Gastroesophageal sphincter (tissue), 4 donors: ENCODE measurements at places on chromosomes 1 and 21. TPM values are rescaled to one million over a fixed set of nuclear protein-coding genes. Genes with fewer than 3 reads are reported as not detected.

Gene DTL
- total RNA-seq, result 0.54 TPM

Gene RNF186
- not detected for total RNA-seq

Gene OLIG1
- not detected for total RNA-seq

Gene RIPPLY3
- not detected for total RNA-seq

Gene ANKRD35
- 13.7 TPM for total RNA-seq

Gene FLG2
- not detected for total RNA-seq

Gene UBE2U
- total RNA-seq, result not detected

Gene VHLL
- total RNA-seq, result not detected

Gene RSPH1
- total RNA-seq, result 1.9 TPM

Gene GJA9
- not detected for total RNA-seq

Gene PERM1
- not detected for total RNA-seq

Gene FYB2
- total RNA-seq, result 0.64 TPM

Gene CSDE1
- total RNA-seq, result 1,932 TPM

Gene APCS
- total RNA-seq, result not detected

Gene MYOM3
- not detected for total RNA-seq

Gene CHIA
- not detected for total RNA-seq

Gene OR6K6
- total RNA-seq, result not detected

GRCh38 chr1:171622152-171622462 is at the start of gene MYOCOS:
Gene MYOCOS (plus strand): TSS chr1:171622243. CDS start chr1:171623884, 1,641 bp downstream.
- ATAC-seq, result no peak

DNA sequence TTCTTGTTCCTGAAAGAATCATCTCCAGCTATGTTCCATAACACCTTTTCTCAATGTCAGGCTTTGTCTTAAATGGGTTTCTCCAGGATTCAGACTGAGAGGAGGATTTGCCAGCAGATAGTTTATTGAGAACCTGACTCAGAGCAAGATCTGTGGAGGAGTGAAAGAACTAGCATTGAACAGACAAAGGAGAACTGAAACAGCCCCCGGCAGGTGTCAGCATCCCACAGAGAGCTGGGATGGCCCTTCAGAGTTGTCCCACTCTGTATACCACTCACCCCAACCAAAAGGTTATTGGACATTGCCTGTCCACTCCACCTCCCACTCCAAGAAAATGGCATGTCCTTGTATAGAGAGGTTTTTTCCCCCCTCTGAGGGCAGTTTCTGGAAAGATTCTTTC is 270.7 kb downstream of the PAPPA2 start:
- no peak for ATAC-seq

- no peak for ATAC-seq
Measured at GRCh38 chr1:39488793-39489566, 2.5 kb upstream of the BMP8A start.

GRCh38 chr1:209866201-209866600 is 38.4 kb downstream of the UTP25 start:
- ATAC-seq, result no peak

DNA sequence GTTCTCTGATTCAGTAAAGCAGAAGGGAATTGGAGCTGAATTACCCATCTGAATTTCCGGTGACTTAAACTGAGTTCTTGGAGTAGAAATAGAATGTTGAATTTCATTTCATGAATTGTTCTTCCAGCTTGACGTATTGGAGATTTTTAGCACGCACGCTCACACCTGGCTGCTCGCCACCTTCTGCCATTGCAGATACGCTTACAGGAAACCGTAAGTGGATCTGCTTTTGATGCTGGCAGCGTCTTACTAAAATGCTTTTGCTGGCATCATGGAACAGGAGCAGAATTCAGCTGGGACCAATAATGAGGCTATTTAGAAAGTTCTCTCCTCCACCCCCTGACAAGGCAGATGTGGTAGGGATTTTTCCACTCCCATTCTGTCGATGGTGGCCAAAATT is 17.7 kb upstream of the ELAVL4 start:
- ATAC-seq, result no peak

GRCh38 chr1:198564716-198565115 is 24.2 kb upstream of the ATP6V1G3 start:
- ATAC-seq, result no peak

DNA sequence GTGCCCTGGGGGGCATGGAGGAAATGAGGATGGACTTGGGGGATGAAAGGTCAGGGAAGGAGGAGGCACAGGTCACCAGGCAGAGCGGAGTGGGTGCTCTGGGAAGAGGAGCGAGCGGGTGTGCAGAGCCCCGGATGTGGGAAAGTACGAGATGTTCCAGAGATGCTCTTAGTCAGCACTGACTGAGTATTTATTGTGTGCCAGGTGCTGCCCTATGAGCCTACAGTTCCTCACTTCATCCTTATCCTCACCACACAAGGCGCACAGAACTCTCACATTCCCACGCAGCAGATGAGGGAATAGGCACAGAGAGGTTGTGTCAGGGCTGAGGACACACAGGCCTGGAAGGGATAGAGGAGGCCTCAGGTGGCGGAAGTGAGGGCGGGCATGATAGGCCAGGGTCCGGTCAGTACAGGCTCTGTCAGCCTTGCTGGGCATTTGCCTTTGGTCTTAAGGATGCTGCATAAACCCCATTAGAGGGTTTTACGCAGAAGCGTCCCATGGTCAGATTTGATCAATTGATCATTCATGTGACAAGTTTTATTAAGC is 77.3 kb downstream of the ARHGEF10L start:
- no peak for ATAC-seq

GRCh38 chr1:87495870-87496269 is 167.2 kb downstream of the LMO4 start:
- ATAC-seq, result peak; percentile 36

GRCh38 chr1:15080328-15081007 is 73.1 kb upstream of the TMEM51 start:
- no peak for ATAC-seq

GRCh38 chr1:16076865-16077238 is 3.4 kb upstream of the FAM131C start:
- no peak for ATAC-seq

- no peak for ATAC-seq
Measured at GRCh38 chr1:68973459-68974244, 476.8 kb upstream of the DEPDC1 start.

GRCh38 chr1:22791831-22792347 is 81.2 kb downstream of the EPHB2 start:
- no peak for ATAC-seq

DNA sequence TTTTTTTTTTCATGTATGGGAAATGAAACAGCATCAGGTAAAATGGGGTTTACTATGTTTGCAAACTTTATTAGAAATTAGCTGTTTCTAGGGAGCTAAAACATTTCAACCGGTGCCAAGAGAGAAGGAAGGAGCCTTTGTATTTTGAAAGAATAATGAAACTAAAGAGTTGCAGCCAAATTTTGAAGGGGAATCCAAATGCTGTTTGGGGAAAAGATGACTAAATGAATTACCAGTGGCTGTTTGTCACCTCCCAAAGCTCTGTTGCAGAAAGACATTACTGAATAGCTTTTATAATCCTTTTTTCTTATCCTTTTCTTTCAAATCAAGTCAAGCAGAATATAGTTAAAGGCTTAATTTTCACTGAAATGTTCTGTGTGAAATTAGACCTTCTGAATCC is 591.3 kb upstream of the ADGRL2 start:
- ATAC-seq, result no peak

- ATAC-seq, result no peak
Measured at GRCh38 chr1:9426291-9426711, 113.0 kb upstream of the SLC25A33 start.

DNA sequence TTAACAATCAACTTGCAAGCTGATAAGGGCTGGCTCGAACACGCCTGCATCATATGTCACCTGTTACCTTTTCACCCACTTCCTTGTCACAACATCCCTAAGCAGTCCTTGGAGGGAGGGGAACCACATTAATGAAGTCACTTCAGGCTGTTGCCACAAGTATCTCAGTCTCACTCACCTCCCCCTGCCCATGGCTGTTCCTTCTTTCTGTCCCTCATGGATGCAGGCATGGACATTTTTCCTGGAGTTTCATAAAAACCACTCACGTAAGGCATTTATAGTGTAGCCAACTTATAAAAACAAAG is 76.8 kb upstream of the ANGPTL1 start:
- no peak for ATAC-seq

DNA sequence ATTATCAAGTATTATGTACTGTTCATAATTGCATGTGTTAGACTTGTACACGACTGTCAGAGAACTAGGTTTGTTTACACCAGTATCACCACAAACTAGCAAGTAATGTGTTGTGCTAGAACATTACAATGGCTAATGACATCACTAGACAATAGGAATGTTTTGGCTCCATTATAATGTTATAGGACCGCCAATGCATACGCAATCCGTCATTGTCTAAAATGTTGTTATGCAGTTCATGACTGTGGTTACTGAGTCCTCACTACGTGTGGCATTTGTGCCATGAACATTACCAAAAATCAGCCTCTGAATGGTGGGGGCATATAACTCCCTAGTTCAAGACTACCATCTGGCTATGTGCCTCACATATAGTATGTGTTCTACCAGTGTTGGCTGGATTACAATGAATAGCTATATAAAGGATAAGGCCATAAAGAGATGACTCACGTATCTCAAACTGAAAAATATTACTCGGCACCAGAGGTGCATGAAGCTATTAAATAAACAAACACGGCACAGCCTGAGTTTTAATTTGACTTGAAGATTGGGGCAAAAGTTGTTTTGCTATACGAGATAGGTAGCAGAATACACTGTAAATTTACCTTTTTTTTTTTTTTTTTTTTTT is 89.1 kb upstream of the COL24A1 start:
- ATAC-seq, result no peak

DNA sequence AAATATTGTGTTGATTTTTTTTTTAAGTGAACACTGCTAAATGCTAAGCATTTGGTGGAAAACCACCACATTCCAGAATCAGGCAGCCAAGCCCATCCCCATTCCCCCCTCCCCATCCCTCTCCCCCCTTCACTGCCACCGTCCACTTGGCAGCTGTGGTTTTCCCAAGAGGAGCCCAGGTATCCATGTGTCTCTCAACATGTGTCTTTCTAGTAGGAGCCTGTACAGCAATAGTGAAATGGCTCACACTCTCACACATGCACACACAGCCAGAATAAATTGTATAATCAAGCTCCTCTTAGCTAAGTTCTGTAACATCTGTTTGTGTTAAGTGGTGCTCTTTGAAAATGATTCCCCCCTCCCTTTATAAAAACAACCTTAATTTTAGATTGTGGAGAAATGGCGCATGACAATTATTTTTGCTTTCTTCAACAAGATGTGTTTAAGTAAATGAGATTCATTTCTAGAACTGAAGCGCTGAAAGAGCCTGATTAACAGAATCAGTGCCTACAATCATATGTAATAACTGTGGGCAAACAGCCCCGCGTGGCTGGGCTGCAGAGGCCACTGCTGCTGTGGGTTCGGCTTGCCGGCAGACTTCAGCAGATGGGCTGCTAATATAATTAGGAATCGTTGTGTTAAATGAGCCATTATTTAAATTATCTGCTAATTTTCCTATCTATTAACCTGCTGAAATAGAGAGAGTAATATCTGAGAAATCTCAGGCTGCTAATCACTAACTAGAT is 43.3 kb downstream of the BACE2 start:
- no peak for ATAC-seq

- ATAC-seq, result peak; percentile 82
Measured at GRCh38 chr21:41816583-41817165, 49.8 kb upstream of the RIPK4 start.

DNA sequence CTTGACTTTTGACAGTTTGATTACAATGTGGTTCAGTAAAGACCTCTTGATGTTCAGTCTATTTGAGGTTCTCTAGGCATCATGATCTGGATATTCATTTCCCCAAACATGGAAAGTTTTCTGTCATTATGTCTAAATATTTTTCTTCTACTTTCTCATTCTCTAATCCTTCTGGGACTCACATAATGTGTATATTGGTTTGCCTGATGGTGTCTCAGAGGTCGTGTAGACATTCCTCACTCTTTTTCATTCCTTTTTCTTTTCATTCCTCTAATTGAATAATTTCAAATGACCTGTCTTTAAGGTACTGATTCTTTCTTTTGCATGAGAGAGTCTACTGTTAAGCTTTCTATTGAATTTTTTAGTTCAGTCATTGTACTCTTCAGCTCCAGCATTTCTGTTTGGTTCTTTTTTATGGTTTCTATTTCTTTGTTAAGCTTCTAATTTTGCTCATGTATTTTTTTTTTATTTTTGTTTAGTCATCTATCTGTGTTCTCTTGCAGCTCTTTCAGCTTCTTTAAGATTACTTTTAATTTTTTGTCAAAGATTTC is 158.4 kb downstream of the GDAP2 start:
- no peak for ATAC-seq

- no peak for ATAC-seq
Measured at GRCh38 chr1:3019516-3020051, 1.7 kb upstream of the ACTRT2 start.

GRCh38 chr1:223716302-223716862 is 4.0 kb downstream of the CAPN2 start:
- ATAC-seq, result no peak

DNA sequence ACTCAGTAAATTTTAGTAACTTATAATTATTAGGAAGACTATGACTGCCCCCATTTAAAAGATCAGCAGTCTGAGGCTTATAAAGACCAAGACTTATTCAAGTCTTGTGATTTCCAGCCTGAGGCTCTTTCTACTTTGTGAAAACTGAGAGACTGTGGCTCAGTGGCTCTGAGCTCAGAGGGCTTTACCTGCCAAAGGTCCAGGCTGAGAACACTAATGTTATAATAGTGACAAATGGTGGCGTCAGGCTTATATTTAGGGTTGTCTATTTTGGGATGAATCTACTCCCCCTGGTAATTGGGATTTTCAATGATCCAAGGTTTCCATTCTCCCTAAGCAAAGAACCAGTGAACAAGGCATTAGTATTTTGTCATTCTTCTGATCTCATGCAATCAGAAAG is 42.6 kb upstream of the EPS15 start:
- no peak for ATAC-seq

- no peak for ATAC-seq
Measured at GRCh38 chr1:223659711-223660110, 5.8 kb downstream of the CAPN8 start.

GRCh38 chr1:73331726-73332125 is 866.2 kb downstream of the LRRIQ3 start:
- ATAC-seq, result no peak

DNA sequence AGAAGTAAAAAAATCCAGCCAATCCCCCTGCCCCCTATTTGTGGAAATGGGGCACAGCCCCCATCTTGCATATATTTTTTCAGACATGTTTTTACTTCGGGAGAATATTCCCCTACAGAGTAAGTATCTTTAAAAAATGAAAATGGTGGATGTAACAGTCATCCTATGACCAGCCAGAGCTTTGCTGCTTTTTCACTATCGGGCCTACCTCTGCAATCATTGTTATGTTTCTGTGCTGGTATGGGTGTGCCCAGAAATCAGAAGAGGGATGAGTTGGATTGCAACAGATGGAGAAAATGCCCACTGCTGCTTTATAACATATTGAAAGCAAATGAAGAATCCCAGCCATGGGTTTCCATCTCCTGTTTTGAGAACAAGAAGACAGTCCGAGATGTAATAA is 2.9 kb downstream of the CD247 start:
- no peak for ATAC-seq

GRCh38 chr1:78088486-78088885 is 42.7 kb downstream of the GIPC2 start:
- no peak for ATAC-seq
